AG20443 (cell line): ENCODE measurements at places on chromosomes 7 and 10.

- no peak for DNase-seq
These were observed 155.8 kb downstream of the REEP3 start for GRCh38 chr10:63677001-63677400.

- peak; percentile 72 for DNase-seq
These were observed 153.7 kb downstream of the PLXNA4 start for GRCh38 chr7:132422502-132423111.

GRCh38 chr7:143256932-143257331, 6.3 kb upstream of the GSTK1 start:
- DNase-seq = no peak

DNA sequence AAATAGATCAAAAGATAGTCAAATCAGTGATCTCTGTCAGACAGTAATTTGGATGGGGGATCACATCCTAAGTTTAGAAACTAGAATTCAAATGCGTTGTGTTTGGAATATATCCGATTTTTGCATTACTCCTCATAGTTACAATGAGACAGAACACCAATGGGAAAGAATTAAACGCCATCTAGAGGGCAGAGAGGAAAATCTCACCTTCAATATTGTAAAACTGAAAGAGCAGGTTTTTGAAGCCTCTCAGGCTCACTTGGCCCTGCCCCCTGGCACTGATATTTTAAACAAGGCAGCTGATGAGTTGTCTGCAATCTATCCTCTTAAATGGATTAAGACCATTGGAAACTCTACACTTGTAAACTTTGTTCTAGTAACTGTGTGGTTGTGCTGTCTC, 17.7 kb downstream of the FRG2B start:
- DNase-seq = peak; percentile 47

DNA sequence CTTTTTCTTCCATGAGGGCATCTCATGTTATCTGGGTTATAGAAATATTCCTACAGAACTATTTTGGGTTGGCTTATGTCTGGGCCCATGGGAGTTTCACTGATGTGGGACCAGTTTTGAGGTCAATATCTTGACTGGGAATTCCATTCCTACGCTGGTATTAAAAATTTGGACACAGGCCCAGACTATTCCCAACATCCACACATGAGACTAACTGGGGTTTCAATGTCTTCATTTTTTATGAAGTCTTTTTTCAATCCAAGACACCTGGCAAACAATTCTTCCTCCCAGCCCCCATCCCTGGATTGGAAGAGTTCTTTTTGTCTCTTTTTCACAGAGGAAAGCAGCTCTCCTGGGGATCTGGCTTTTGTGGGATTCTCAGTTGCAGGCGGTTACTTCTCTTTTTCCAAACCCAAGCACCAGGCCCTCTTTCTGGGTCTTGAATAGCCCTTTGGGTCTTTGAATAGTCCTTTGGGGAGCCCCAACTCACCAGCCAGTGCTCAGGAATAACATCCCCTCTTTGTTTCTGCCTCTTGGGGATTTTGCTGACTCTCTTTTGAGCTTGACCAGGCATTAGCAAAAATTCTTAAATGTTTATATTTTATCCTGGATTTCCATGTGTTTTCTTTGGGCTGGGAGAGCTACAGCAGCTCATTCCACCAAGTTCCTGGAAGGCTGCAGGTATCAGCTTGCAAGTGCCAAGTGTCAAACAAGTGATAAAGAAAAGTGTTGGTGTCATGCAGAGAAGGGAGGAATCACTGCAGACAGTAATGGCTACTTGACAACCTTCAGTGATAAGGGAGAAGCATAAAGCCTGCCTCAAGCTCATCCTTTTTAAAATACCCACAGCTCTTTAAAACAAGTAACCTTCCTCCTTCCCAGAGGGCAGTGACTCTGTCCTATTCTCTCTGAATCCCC, 234.3 kb downstream of the ADAM12 start:
- no peak for DNase-seq

- no peak for DNase-seq
These were observed 889.3 kb upstream of the CELF2 start for GRCh38 chr10:10128387-10128786.

GRCh38 chr10:72417971-72418370, 63.3 kb upstream of the DNAJB12 start:
- DNase-seq = no peak

DNA sequence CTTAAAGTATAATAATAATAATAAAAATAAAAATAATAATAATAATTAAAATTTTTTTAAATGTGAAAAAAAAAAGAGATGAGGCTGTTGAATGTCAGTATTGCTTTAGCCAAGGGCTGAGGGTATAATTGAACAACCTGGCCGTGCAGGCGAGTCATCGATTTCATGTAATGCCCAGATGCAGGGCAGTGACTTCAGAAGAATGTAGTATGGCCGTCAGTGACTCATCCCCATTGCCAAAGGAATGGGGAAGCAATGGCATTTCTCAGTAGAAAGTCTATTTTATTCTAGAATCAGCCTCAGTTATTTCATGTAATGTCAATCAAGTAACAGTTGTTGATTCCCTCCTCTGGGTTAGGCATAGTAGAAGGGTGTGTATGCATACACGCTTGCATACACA, 516.4 kb downstream of the GLRX3 start:
- no peak for DNase-seq

DNA sequence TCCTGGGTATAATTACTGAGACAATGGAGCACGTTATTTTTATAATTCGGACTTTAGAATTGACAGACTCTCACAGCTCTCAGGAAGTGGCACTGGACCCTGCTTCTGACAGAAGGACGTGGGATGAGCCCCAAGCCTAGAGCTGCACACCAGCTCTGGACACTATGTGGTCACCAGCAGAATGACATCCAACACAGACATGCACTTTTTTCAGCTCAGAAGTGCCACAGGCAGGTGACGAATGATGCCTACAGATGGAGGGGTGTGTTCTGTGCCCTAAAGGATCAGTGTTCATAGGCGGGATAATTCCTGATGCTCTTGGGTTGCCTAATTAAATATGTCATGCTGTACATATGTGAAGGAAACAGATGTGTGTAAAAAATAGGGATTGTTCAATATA, 87.9 kb downstream of the VIPR2 start:
- DNase-seq = no peak

DNA sequence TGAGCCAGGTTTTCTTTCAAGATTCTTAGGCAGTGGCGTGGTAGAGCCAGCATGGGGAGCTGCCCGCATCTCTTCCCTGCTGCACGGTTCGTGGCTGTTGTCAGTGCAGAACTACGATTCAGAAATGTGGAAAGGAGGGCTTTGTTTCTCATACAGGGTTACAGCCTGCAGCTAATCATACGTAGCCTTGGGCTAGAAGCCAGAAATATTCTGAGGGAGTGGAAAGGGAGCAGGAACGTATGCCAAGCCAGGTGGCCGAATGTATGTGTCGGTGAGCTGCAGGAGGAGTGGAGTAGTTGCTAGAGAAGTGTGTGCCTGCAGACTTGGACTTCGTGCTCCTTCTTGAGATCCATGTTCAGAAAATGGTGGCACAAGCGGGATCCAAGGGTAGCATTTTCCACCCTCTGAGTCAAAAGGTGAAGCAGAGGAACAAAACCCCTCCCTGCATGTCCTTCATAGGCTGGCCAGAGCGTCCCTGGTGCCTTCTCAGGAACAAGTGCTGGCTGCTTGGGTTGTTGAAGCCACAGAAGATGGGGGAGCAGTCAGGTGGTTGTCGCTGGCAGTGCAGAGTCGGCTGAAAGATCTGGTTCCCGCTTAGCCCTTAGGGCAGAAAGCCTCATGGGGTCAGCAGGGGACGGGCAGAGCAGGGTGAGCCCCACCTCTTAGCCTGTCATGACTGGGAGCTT, 40.9 kb downstream of the LANCL2 start:
- DNase-seq = no peak

- DNase-seq = no peak
These were observed 252.6 kb upstream of the SMIM30 start for GRCh38 chr7:113370910-113371309.

DNA sequence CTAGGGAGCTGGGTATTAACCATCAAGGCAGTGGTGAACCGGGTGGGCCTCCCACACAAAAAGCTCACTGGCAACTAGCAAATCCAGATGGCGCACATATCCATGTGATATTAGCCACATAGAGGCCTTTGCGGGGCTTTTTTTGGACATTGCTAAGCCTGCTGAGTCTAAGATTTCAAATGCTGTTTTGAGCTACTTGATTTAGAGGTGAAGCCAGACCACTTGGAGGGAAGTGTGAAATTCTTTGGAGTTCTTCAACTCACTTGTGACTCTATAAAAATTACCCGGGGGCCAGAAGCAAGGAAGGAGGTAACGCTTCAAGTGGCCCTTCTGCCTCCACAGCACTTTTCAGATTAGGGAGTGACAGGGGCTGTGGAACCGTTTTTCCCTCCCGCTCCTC, 619.8 kb upstream of the GALNT17 start:
- DNase-seq = no peak

- DNase-seq = no peak
These were observed 95.3 kb upstream of the PTPRZ1 start for GRCh38 chr7:121777672-121778071.

- peak; percentile 75 for DNase-seq
These were observed 3.5 kb downstream of the EGFR start for GRCh38 chr7:55022002-55022985.

- no peak for DNase-seq
These were observed 390.0 kb downstream of the ARL4A start for GRCh38 chr7:13077466-13077865.

DNA sequence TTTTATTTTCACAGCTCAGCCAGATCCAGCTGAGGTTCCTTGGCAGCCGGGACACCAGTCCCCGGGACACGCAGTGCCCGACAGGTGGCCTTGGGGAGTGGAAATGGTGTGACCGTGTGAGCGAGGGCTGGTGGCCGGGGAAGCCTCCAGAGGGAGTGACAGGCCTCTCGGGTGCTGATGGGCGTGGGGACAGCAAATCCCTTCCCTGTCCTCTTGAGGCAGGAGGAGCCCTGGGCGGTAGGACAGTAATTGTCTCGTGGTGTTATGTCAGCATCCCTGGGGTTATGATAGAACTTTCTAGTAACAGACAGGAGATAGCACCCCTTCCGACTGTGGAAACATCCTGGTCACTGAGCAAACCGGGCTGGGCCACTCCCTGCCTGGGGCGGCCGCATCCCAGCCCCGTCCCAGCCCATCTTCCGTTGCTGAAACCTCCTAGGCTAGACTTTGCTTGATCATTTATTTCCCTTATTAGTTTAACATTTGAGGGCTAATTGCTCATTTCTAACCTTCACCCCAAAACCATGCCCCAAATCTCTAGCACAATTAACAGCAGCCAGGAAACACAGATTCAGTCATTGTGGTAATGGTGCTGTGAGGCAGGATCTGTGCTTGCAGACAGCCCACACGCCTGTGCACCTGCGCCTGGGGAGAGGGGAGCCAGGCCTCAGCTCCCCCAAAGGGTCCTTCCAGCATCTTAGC, 63.3 kb downstream of the ELFN1 start:
- no peak for DNase-seq

DNA sequence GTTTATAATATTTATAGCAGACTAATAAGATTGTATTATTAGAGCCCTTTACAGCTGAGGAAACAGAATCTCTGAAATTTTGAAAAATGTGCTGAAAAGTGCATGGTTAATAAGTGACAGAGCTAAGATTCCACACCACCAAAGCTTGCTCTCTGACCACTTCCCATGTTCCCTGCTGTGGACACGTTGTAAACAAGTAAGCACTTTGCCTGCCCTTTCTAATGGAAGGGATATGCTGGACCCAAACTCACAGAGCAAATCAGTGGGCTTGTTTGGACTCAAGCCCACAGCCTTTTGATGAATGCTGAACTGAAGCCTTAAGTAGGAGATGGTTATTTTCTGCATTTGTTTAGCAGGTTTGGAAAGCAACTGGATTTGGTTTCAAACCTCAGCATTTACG, 214.0 kb upstream of the TMEM72 start:
- no peak for DNase-seq

DNA sequence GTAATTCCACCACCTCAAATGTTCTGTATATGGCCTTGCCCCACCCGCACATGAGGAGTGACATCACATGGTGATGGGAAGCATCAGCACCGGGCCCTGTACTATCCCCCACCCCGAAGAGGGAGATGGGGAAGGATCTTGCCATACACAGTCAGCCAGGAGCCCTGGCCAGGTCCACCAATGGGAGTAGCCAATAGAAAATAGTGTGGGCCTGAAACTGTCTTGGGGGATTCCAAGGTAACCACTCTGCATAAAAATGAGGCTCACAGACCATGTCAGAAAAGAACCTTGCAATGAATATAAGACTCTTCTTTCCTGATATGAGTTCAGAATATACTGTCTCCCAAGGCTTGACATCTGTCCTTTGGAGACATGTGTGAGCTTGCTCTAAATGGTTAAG, 51.1 kb downstream of the ADRB1 start:
- no peak for DNase-seq

- peak; percentile 63 for DNase-seq
These were observed 85.5 kb downstream of the PRTFDC1 start for GRCh38 chr10:24866604-24867583.

- no peak for DNase-seq
These were observed 315.6 kb downstream of the LRRTM3 start for GRCh38 chr10:67241451-67241850.

DNA sequence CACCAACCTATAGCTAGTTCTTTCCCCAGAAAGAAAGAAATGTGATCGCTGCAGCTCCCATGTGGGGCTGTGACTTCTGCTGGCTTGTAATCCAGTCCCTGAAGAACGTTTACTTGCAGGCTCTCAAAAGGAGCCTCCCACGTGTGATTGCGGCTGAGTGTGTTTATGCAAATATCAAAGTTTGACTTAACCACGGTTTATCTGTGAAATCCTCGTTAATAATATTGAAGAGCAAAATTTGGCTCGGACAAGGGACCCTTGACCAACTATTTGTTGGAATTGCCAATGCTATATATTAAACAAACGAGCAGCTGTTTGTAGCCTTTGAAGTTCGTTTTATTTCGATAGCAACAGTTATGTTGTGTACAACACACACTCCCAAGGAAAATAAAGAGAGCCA, 470.1 kb upstream of the NRP1 start:
- DNase-seq = no peak

DNA sequence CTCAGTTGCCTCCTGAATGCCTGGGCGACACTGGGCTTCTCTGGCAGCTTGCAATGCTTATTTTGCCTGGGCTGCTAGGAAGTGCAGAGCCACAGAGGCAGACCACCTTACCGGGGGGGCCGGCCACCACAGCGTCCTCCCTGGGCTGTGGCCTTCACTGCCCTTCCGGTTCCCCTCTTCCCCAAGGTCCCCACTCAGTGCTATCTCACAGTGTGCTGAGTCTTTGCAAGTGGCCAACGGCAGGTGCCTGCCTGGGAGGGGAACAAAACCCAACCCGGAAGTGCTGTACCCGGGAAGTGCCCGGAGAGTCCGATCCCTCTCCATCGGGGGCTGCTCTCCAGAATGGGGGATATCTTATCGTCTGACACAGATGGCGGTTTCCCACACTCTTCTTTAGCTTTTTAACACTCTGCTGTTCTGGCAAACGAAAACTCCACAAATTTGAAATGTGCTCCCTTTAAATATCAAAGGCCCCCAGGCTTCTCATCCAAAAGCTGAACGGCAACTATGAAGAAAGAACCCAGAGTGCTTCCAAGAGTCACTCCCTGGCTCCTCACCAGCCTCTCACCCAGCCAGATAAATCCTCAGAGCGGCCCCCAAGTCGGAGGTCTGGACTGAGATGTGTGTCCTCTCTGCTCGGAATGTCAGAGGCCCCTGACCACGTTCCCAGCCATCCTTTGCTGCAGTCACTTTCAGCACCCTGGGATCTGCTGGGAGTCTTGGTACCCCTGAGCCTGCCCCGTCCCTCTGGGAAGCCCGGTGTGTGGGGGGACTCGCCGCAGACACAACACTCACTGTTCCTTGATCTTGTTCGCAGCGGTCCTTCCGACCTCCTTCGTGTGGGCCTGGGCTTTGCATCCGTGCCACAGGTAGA, 165.1 kb downstream of the SVIL start:
- no peak for DNase-seq

GRCh38 chr7:80856769-80857168, 62.1 kb downstream of the SEMA3C start:
- DNase-seq = no peak
